Left lobe of liver (tissue), 2 donors: ENCODE measurements at places on chromosomes 11 and 22. TPM values are rescaled to one million over a fixed set of nuclear protein-coding genes. Genes with fewer than 3 reads are reported as not detected.

USH1C gene
- total RNA-seq = 1.2 TPM

NCAPD3 gene
- 21.7 TPM for total RNA-seq

KCNJ11 gene
- total RNA-seq = 4.0 TPM

CREB3L1 gene
- 0.30 TPM for total RNA-seq
